NCI-H460 (cell line): ENCODE measurements at places on chromosomes 12 and 14. TPM values are rescaled to one million over a fixed set of nuclear protein-coding genes. Genes with fewer than 3 reads are reported as not detected.

GRCh38 chr14:104041430-104042104 lies 43.9 kb upstream of the ASPG start:
- no peak for DNase-seq

AMDHD1 gene
- 15.6 and 21.6 TPM in 2 replicates for total RNA-seq

GRCh38 chr12:26056335-26056734 lies 68.5 kb downstream of the BHLHE41 start:
- no peak for DNase-seq

- no peak for DNase-seq
Observed at GRCh38 chr12:124994437-124994975, 1.1 kb downstream of the BRI3BP start.
